Endodermal cell (in vitro differentiated cells): ENCODE measurements at places on chromosomes 12 and 14.
A peak's percentile ranks its signal among the peaks of the same experiment; 100 is the strongest.

DNA sequence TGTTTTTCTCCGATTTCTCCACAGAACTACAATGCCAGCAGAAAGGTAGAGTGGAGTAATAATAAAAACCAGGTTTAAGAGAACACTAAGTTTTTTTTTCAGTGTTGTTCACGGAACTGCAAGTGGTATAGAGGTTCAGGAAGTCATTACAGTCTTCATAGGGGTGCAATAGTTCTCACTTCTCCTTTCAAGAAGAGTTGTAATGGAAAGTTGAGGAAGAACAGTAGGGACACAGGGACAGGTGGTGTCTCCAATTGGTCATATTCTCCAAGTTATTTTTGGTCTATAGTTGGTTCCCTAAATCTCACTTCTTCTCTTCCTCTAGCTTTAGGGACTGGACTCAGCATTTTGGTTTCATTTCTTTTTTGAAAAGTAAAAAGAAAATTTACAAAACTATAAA is 894.0 kb downstream of the NRXN3 start:
- no peak for DNase-seq

GRCh38 chr12:63508543-63508942 is 159.8 kb downstream of the DPY19L2 start:
- DNase-seq: no peak

- no peak for DNase-seq
Measured at GRCh38 chr12:108798551-108799221, 58.7 kb downstream of the SSH1 start.

DNA sequence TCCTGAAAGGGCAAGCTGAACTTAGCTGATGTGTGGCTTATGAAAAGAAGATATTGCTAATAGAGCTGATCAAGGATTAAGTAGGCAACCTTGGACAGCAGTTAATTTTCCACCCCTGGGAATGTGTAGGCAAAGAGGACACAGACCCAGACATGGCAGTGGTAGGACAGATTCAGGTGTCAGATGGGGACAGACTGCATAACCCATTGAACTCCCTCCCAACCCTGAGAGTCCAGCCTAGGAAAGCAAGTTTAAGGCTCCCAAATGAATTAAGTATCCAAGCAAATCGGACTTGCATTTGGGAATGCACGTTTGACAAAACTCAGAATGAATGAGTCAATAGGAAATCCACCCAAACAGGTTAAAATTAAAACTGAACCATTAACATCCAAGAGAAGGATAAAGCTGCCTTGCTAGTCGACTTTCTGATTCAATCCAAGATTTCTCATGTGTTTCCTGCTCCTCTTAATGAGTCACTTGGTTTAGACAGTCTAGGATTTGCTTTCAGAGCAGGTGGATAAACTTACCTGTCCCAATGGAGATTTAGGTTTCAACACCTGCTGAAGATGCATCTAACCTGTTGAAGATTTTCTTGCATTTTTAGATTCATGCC is 385.4 kb downstream of the CCDC91 start:
- no peak for DNase-seq

GRCh38 chr14:100534528-100535286 is 52.5 kb downstream of the BEGAIN start:
- DNase-seq: peak; percentile 61

GRCh38 chr14:95585953-95586620 is 51.2 kb downstream of the GLRX5 start:
- no peak for DNase-seq

GRCh38 chr14:62101673-62102348 is 339.6 kb downstream of the SNAPC1 start:
- DNase-seq: no peak

DNA sequence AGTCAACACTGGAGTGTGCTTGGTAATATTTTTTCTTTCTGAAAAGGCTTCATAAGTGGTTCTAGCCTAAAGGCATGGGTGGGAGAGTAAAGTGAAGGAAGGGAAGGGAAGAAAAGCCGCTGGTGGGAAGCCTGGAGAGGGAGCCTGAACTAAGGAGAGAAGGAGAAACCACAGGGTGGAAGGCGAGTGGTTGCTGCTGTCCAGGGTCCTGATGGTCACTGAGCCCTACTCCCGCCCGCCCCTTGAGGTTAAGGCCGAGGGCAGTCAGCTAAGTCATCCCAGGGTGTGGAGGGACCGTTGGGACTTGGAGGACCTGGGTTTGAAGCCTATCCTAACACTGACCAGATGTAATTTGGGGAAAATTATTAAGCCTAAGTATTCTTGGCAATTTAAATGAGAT is 189.1 kb downstream of the PIWIL1 start:
- peak; percentile 97 for DNase-seq

GRCh38 chr12:96236221-96236822 is 42.1 kb downstream of the ELK3 start:
- no peak for DNase-seq

DNA sequence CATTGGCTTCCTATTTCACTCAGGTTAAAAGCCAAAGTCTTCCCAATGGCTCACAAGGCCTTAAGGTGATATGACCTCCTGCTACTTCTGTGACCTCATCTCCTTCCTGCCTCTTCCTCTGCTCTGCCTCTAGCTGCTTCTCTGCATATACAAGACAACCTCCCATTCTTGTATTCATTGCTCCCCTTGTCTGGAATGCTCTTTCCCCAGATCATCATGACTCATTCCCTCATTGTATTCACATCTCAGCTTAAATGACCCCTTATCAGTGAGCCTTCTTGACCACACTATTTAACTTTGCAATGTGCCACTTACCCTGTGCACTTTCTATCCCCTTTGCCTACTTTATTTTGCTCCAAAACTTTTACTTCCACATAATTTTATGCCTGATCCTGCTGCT is 90.2 kb downstream of the PPP1R12A start:
- peak; percentile 76 for DNase-seq

- no peak for DNase-seq
Measured at GRCh38 chr14:75273272-75274049, 5.2 kb upstream of the FOS start.

- no peak for DNase-seq
Measured at GRCh38 chr14:25094171-25094907, 44.4 kb upstream of the STXBP6 start.

- DNase-seq: no peak
Measured at GRCh38 chr12:132922676-132923075, 33.4 kb downstream of the ZNF605 start.

DNA sequence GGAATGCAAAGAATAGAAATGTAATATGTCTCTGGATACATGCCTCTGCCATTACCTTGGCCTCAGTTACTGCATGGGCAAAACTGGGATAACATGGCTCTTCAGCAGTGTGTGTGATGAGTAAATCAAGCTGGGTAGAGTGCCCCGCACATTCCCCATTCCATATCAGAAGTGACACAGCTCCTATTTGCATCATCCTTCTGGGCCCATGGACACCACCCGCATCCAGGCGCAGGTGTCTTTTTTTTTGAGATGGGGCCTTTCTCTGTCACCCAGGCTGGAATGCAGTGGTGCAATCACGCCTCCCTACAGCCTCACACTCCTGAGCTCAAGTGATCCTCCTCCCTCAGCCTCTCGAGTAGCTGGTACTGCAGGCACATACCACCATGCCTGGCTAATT is 31.6 kb downstream of the KRT76 start:
- no peak for DNase-seq
